Upper lobe of left lung (tissue), 6 donors: ENCODE measurements at places on chromosomes 7 and 10. TPM values are rescaled to one million over a fixed set of nuclear protein-coding genes. Genes with fewer than 3 reads are reported as not detected.

GRCh38 chr7:121029302-121029701 is 40.8 kb downstream of the CPED1 start:
- H3K4me1 ChIP-seq, result peaks cover 5% of the 10 kb centered on the region
- no peak overlapping the region for H3K4me3 ChIP-seq
- no peak overlapping the region for H3K27ac ChIP-seq
- H3K36me3 ChIP-seq, result no peaks in the 10 kb centered on the region
- DNase-seq, result no peak
- H3K27me3 ChIP-seq, result no peaks in the 10 kb centered on the region

DNA sequence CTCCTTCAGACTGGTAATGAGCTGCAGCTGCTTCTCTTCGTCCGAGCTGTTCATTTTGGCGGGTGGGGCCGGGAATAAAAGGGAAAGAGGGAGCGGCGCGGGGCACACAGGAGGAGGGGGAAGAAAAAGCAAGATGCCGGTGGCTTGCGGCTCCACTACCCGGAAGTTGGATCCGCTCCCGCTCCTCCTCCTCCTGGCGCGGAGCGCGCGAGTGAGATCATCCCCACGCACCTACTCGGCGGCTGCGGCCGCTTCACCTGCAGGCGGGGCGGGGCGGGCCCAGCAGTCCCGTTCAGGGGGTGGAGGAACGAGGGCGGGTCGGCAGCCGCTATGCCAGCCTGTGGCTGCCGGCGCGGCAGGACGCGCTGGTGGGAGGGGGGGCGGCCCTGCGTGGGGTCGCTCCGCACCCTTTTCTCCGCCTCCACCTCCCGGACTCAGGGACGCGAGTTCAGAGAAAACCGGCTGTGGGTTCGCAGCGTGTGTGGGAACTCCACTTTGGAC is at the start of gene SHTN1:
SHTN1 (minus strand) TSS at position 162 of the 501 bp plus-strand sequence; CDS start at position 54, 108 bp downstream.
- H3K36me3 ChIP-seq, result no peaks in the 10 kb centered on the region
- H3K27me3 ChIP-seq, result no peaks in the 10 kb centered on the region
- H3K4me3 ChIP-seq, result peak within 1 kb of the TSS; percentile 68
- H3K4me1 ChIP-seq, result peaks cover 16% of the 10 kb centered on the region
- peak within 1 kb of the TSS; percentile 81 for H3K27ac ChIP-seq
- peak; percentile 95 for DNase-seq

- peak; percentile 15 for DNase-seq
- H3K27ac ChIP-seq, result no peak overlapping the region
- H3K36me3 ChIP-seq, result no peaks in the 10 kb centered on the region
- no peaks in the 10 kb centered on the region for H3K27me3 ChIP-seq
- H3K4me3 ChIP-seq, result no peak overlapping the region
Observed at GRCh38 chr7:157457355-157458253, 120.8 kb downstream of the DNAJB6 start.

CYP3A4 gene
- total RNA-seq, result not detected

DNA sequence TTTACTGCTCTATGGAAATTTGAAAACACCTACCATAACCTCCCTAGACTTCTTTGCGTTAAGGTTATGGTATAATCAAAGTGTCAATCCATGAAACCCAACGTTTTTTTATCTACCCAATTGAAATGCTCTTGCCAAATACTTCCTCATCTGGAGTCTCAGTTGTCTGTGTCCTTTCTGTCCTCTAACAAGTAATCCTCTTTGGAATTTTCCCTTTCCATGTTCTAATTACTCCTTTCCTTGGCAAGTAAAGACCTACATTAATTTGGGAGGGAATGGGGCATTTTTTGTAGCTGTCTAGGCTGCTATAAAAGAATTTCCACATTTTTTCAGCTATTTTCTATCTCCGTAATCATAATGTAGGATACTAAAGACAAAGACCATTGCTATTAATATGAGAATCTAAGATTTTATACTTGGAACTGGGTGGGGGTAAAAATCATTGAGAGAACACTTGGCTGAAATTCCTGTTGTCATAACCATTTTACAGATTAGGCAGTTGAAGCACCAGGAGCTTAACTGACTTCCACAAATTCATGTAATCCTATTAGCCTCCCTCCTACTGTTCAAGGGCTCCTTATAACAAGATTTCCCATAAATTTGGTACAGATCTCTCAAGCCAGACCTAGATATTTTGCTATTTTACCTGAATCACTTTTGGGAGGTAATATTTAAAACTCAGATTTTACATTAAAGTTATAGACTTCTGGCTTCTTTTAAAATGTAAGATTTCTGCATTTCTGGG is 1307.6 kb downstream of the XPNPEP1 start:
- no peaks in the 10 kb centered on the region for H3K27me3 ChIP-seq
- H3K4me3 ChIP-seq, result no peak overlapping the region
- no peaks in the 10 kb centered on the region for H3K4me1 ChIP-seq
- no peak for DNase-seq
- H3K27ac ChIP-seq, result no peak overlapping the region

DNA sequence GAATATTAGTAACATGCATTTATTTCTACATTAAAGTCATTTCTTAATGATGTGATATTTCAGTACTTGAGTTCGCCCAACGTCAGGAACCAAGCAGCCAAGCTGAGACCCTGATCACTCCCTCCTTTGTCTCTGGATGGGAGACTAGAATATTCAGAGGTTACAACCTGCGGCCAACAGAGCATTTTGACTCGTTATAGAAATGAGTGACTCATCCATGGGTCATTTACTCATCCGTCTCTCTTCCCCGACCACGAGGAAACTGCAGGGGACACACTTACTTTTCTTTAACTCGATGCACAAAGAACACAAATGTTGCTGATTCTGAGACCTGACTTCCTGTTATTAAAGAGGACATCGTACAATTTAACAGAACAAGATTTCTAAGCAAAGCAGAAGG is 343.3 kb downstream of the FRMD4A start:
- H3K27me3 ChIP-seq, result no peaks in the 10 kb centered on the region
- DNase-seq, result no peak
- peaks cover 26% of the 10 kb centered on the region for H3K4me1 ChIP-seq
- no peak overlapping the region for H3K4me3 ChIP-seq
- H3K36me3 ChIP-seq, result no peaks in the 10 kb centered on the region

GRCh38 chr10:103547391-103547946 is 54.0 kb downstream of the NEURL1 start:
- DNase-seq, result no peak
- peaks cover 10% of the 10 kb centered on the region for H3K4me1 ChIP-seq
- no peaks in the 10 kb centered on the region for H3K36me3 ChIP-seq
- no peak overlapping the region for H3K27ac ChIP-seq
- no peaks in the 10 kb centered on the region for H3K27me3 ChIP-seq

SORCS1 gene
- not detected for total RNA-seq

- H3K27ac ChIP-seq, result no peak overlapping the region
- no peaks in the 10 kb centered on the region for H3K27me3 ChIP-seq
- DNase-seq, result no peak
- no peak overlapping the region for H3K4me3 ChIP-seq
- no peaks in the 10 kb centered on the region for H3K36me3 ChIP-seq
Observed at GRCh38 chr7:147136352-147136751, 1019.8 kb downstream of the CNTNAP2 start.

- H3K27me3 ChIP-seq, result no peaks in the 10 kb centered on the region
- H3K36me3 ChIP-seq, result no peaks in the 10 kb centered on the region
- no peaks in the 10 kb centered on the region for H3K4me1 ChIP-seq
- H3K4me3 ChIP-seq, result no peak overlapping the region
Observed at GRCh38 chr10:49325916-49326783, 27.2 kb downstream of the C10orf71 start.

GRCh38 chr10:131586958-131587357 is 275.4 kb upstream of the TCERG1L start:
- H3K4me1 ChIP-seq, result no peaks in the 10 kb centered on the region
- DNase-seq, result no peak
- H3K36me3 ChIP-seq, result no peaks in the 10 kb centered on the region
- H3K27me3 ChIP-seq, result no peaks in the 10 kb centered on the region
- H3K27ac ChIP-seq, result no peak overlapping the region
- no peak overlapping the region for H3K4me3 ChIP-seq

CNNM1 gene
- total RNA-seq, result 0.69 TPM

DNA sequence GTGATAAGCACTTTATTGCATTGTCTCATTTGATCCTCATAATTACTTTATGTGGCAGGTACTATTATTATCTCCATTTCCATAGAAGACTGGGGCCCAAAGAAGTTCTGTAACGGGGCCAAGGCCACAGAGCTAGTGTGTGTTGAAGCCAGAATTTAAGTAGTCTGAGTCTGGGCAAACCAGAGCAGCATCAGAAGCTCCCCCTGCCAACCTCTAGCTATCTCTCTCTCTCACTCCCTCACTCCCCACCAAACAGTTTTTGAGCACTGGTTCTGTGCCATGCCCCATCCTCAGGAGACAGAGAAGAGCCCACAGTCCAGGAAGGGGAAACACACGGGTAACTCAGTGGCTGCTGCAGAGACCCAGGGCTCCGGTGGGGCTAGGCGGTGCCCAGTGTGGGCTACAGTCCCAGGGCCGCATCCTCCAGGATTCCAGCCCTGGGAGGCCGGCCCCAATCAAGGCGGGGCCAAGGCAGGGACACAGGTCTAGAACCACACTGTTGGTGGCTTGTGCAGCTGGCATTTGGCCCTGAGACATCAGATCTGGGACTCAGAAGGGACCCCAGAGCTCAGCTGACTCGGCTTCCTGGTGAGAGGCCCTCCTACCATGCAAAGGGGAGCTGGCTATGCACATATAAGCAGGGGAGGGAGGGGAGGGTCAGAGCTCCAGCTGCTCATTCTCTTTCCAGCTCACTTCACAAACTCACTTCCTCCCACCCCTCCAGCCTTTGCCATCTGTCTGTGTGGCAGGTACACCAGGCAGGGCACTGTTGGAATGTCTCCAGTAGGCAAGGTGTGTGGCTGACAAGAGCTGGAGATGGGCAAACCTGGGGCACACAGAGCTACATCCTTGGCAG is 34.4 kb downstream of the COL13A1 start:
- no peaks in the 10 kb centered on the region for H3K27me3 ChIP-seq
- peak; percentile 44 for DNase-seq
- no peaks in the 10 kb centered on the region for H3K4me1 ChIP-seq
- no peaks in the 10 kb centered on the region for H3K36me3 ChIP-seq
- H3K27ac ChIP-seq, result no peak overlapping the region

DNA sequence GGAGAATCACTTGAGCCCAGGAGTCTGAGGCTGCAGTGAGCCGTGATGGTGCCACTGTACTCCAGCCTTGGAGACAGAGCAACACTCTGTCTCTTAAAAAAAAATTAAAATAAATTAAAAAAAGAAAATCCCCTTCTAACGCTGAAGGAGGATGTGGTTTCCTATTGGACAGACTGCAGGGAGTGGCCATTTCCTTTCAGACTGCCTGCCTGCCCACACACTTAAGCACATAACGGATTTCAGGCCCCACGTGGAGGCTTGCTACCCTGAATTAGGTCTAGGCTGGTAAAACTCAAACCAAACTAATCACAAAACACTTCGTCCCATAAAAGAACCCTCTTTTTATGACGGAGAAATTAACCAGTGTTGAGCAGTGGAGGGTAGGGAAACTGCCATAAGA is 34.0 kb downstream of the GATA3 start:
- no peak for DNase-seq
- H3K36me3 ChIP-seq, result no peaks in the 10 kb centered on the region
- H3K27ac ChIP-seq, result no peak overlapping the region
- no peak overlapping the region for H3K4me3 ChIP-seq
- no peaks in the 10 kb centered on the region for H3K27me3 ChIP-seq

DNA sequence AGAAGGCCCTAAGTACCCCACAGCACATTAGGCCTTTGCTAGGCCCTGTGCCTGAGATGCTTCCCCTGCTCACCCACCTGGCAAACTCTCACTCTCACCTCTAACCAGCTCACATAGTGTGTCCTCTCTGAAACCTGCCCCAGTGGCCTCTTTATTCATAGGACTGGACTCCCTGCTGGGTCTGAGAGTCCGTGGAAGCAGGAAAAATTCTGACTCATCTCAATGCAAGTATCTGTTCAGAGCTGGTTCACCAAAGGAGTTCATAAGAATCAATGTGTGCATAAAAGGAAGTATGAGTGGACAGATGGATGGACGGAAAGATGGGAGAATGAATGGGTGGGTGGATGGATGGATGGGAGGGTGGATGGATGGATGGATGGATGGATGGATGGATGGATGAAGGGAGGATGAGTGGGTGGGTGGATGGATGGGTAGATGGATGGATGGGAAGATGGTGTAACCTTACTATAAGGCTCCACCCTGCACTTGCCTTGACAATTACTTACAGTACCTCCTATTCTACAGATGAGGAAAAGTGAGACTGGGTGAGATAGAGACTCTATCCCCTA is 111.2 kb upstream of the ZMIZ1 start:
- H3K27me3 ChIP-seq, result no peaks in the 10 kb centered on the region
- no peak overlapping the region for H3K27ac ChIP-seq
- no peak overlapping the region for H3K4me3 ChIP-seq
- DNase-seq, result no peak

DNA sequence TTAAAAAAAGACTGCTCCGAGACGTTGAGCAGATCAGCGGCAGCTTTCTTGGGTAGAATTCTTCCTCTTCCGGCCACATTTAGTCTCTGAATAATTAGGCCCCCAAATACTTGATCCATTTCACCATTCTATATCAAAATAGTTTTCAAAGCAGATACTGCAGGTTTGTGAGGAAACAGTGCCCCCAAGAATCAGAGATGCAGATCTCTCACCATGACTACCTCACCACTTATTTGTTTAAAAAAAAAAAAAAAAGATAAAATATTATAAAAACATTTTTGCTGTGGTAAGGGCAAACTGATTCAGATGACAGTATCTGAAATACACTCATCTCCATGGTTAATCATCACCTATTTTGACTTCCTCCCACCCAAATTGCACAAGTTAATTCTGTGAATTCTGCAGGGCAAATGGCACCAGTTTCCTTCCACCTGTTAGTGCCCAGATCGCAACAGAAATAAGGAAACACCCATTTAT is 210.4 kb downstream of the FAM107B start:
- no peak overlapping the region for H3K27ac ChIP-seq
- no peaks in the 10 kb centered on the region for H3K36me3 ChIP-seq
- H3K4me1 ChIP-seq, result peaks cover 24% of the 10 kb centered on the region
- H3K27me3 ChIP-seq, result no peaks in the 10 kb centered on the region
- no peak overlapping the region for H3K4me3 ChIP-seq

RAMP3 gene
- total RNA-seq, result 33.5 TPM

DNA sequence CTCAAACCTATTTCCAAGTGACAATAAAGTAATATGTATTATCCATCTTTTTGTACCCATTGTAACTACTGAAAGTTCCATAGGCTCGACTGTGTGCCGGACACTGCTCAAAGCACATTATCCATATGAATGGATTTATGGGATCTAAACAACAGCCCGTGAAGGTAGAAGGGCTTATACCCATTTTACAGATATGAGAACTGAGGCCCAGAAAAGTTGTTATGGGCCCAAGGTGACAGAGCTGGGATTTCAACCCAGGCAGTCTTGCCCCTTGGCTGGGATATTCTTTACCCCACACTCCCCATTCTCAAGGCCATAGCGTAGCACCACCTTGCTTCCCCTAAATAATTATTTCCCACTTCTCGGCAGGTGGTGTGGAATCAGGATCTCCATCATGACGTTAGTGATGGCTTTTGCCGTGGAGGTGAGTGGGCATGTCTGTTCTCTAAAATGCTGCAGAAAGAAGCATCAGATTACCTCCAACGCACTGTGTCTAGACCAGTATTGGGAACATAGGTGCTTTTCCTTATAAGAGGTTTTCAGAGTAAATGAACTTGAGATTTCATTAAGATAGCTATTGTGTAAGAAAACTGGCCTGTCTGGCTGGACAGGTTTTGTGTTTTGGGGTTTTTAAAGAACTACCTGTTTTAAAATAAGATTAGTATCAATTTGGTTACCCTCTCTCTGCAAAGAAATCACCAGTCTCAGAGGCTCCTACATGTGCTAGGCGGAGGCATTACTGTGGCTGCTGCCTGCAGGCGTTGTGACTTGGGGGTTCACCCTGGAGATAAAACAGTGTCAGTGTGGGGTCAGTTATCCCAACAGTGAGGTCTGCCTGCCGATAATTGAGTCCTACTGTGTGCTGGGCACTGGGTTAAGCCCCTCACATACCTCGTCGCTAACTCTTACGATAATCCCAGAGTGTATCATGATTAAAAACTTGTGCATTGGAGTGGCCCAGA is 85.1 kb upstream of the SDK1 start:
- H3K36me3 ChIP-seq, result no peaks in the 10 kb centered on the region
- no peaks in the 10 kb centered on the region for H3K27me3 ChIP-seq
- no peak for DNase-seq
- no peak overlapping the region for H3K4me3 ChIP-seq
- no peak overlapping the region for H3K27ac ChIP-seq
